Left kidney (tissue), 8 donors: ENCODE measurements at places on chromosomes 13 and 19. TPM values are rescaled to one million over a fixed set of nuclear protein-coding genes. Genes with fewer than 3 reads are reported as not detected.

The ZNF563 gene
- 3.9 TPM for polyA plus RNA-seq

The NLRP12 gene
- 0.17 TPM for polyA plus RNA-seq

The PRODH2 gene
- polyA plus RNA-seq: 39.3 TPM

The DACT3 gene
- polyA plus RNA-seq: 24.5 TPM
